Esophagus squamous epithelium (tissue), 5 donors: ENCODE measurements at places on chromosomes 1 and 21.

DNA sequence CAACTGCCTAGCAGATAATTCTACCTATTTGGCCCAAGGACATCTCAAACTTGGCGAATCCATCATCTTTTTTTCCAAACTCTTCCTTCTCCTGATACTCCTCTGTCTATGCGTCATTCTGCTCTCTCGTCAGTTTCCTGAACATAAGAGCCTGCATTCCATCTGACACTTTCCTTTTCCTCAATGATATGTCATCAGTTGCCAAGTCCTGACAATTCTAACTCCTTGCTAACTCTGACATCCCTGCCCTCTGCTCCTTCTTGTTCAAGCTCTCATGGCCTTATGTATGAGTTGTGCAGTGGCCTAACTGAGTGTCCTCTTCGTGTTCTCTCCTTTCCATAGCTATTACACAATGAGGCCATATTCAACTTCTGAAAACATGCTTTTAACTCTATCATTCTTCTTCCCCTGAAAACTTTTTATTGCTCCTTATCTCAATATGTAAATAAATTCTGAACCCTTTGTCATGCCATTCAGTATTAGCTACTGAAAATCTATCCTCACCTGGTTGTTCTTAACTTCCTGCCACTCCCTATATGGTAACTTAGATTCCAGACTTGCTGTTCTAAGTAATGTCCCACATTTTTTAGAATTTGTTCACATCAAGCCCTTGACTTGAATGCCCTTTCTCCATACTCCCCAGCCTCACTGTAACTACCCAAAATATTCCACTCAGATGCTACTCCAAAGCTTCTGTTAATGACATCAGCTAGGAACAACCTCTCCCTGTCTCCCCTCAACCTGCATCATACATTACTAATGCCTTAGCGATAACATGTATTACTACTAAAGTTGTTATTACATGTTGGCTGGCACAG, 11.5 kb downstream of the PALMD start:
- DNase-seq, result no peak

GRCh38 chr21:42535602-42536171, 22.0 kb downstream of the SLC37A1 start:
- DNase-seq, result no peak

- no peak for DNase-seq
Measured at GRCh38 chr1:228241259-228241658, 33.4 kb downstream of the OBSCN start.

- DNase-seq, result no peak
Measured at GRCh38 chr1:181483285-181484195, at the start of gene CACNA1E. Gene CACNA1E (plus strand): TSS chr1:181483517. CDS start chr1:181483745, 228 bp downstream.

DNA sequence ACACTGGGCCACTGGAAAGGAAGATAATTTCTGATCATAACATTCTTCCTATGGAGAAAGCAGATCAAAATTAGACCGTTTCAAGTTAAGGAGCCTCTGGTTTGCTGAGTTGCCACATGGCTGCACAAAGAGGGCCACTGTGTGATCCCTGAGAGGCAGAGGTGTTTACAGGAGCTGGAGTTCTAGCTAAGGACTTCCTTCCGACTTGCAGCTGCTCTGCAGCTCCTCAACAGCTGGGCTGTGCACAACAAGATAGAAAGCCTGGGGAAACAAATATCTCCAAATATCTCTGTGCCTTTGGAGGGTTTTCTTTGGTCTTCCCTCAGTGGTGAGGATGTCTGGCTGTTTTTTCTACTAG, 26.8 kb downstream of the GADD45A start:
- no peak for DNase-seq
